Mesenchymal stem cell (in vitro differentiated cells and primary cell): ENCODE measurements at places on chromosomes 12 and 14.

- DNase-seq, result no peak
Measured at GRCh38 chr12:105296116-105297089, 34.1 kb upstream of the C12orf75 start.

DNA sequence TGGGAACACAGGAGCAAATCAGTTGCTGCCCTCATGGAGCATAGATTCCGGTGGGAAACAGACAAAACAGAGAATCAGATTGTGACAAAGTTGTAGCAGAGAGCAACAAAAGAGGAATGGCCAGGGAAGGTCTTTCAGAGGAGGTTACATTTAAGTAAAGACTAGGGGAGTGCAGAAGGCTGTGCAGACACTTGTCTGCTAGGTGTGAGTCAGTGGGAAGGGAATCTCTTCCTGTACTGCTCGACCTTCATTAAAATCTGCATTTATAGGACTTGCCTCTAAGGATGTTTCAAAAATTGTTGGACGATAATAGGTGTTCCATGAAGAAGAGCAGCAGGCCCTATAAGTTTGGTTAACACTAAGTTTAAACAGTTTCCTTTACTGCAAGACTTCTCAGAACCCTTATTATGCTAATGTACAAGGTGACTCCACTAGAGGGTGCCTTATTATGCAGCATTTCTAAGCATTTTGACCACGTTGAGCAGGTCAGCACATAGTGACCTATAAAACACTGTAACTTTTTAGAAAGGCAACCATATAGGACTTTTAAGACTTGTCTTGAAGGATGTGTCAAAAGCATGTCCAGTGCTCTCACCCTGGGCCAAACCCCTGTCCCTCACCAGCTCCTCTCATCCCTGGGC, 91.8 kb upstream of the RIC8B start:
- peak; percentile 36 for DNase-seq

- DNase-seq, result no peak
Measured at GRCh38 chr14:104136472-104137296, 1.7 kb upstream of the KIF26A start.

GRCh38 chr12:56193025-56193578, 3.8 kb upstream of the SMARCC2 start:
- peak; percentile 85 for DNase-seq
